HTR-8/SVneo (cell line): ENCODE measurements at places on chromosomes 12 and 14.

DNA sequence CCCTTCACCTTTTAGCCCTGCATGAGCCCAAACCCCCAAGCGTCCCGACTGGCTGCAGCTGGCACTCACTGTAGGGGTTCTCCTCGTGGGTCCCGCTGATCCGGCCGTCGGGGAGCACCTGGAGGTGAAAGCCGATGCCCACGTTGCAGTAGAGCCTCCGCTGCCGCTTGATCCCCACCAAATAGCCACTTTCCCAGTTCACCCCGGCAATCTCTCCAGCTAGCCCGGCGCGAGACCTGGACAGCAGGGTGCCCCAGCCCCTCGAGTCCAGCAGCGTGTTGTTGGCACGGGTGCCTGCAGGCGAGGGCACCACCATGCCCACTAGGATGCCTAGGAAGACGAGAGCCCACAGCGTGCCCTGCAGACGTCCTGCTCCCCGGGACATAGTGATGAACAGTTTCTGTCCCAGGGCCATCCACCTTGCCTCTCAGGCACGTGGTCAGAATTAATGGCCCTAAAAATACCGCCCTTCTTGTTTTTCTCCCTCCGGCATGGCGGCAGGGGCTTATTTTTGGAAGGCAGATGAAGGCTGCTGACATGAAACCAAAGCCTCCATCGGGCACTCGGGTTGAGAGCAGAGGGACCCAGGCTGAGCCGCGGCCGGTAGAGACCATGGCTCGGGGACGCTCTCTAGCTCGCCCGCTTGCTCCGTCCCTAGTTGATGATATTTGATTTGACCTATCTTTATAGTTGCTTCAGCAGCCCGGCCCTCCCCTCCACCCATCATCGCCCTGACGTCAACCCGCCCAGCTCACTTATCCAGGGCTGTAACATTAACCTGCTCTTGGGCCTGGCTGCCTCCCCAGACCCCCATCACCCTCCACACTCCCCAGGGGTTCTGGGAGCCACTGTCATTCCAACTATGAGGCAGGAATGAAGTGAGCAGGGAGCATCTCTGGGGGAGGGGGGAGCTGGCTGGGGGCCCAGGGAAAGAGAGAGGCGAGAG is at the start of gene FGF6:
FGF6 (minus strand) TSS at position 660 of the 946 bp plus-strand sequence; CDS start at position 415, 245 bp downstream.
- DNase-seq = no peak

DNA sequence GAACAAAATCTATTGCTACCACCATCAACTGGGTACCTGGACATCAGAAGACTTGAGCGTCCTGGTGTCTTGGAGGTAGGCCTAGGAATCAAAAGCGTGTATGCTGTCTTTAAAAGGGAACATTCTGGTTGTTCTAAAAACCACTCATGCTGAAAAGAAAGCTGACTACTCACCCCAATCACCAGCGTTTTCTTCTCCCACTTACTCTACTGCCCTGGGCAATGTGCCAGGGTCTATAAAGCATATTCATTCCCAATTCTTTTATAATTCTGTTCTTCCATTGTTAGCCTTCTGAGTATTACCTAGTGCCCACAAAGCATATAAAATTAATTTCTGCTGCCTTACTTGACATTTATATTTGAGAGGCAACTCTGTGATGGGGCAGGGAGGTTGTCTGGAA is 133.4 kb downstream of the KCNA5 start:
- DNase-seq = no peak

- peak; percentile 4 for DNase-seq
These were observed 9.0 kb downstream of the ARHGDIB start for GRCh38 chr12:14952299-14952921.

GRCh38 chr14:62436261-62436660 is 609.0 kb downstream of the KCNH5 start:
- DNase-seq = no peak

DNA sequence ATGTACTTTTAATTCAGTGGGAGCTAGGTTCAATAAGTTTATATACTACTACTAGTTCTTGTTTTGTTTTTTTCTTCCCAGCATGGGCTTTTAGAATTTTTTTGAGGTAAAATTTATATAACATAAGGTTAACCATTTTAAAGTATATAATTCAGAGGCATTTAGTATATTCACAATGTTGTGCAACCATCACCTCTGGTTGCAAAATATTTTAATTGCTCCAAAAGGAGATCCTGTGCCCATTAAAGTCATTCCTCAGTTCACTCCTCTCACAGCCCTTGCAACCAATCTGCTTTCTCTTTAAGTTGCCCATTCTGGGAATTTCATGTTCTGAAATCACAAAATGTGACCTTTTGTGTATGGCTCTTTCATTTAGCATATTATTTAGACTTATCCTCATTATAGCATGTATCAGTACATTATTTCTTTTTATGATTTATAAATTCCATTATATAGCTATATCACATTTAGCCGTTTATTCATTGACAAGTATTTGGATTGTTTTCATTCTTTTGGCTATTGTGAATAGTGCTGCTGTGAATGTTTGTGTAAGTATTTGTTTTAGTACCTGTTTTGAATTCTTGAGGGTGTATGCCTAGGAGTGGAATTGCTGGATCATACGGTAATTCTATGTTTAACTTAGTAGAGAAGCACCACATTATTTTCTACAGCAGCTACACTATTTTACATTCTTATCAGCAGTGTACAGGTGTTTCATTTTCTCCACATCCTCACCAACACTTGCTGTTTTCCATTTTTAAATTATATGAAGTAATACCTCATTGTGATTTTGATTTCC is 59.1 kb downstream of the ARHGAP5 start:
- no peak for DNase-seq

DNA sequence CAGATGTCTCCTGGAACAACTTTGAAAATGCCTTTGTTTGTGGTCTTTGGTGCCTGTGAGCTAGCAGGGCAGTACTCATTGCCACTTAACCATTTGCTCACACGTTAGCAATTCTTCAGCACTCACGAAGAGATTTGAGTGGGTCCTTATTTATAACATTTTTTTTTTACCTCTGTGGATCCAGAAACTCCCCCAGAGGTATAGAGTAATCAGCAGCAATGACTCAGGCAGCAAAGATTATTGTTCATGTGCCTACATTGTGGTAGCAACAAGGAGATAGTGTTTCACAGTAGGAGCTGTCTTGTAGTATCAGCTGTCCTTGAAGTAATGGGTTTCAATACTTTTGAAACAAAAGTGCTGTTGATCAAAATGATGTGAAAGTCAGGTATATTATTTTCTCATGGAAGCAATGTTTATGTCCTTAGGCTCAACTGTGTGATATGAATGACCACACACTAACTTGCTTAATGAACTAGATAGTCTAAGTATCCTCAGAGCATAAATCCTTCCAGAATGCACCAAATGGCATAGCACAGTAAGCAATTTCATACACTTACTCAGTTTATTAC is 304.1 kb downstream of the EGLN3 start:
- DNase-seq = peak; percentile 12

GRCh38 chr14:100754020-100754419 is 27.3 kb downstream of the DLK1 start:
- DNase-seq = no peak

DNA sequence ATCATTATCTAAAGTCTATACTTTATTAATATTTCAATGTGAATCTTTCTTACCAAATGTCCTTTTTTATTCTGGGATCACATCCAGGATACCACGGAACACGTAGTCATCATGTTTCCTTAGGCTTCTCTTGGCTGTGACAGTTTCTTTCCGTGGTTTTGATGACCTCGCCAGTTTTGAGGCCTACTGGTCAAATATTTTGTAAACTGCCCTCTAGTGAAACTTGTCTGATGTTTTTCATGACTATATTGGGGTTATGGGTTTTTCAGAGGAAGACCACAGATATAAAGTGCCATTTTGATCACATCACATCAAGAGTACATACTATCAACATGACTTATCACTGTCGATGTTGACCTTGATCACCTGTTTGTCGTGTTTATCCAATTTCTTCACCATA is 14.1 kb upstream of the SERPINA6 start:
- DNase-seq = no peak
